ENCODE measurements at places on chromosomes 4 and X.

GRCh38 chr4:4574792-4575191 lies 32.9 kb upstream of the STX18 start:
- DNase-seq, result no peak

- no peak for DNase-seq
Measured at GRCh38 chr4:177482367-177482766, 40.1 kb upstream of the AGA start.

GRCh38 chrX:19705196-19705769 lies 182.1 kb downstream of the SH3KBP1 start:
- no peak for DNase-seq

- DNase-seq, result no peak
Measured at GRCh38 chr4:106898621-106899230, 137.4 kb downstream of the DKK2 start.

DNA sequence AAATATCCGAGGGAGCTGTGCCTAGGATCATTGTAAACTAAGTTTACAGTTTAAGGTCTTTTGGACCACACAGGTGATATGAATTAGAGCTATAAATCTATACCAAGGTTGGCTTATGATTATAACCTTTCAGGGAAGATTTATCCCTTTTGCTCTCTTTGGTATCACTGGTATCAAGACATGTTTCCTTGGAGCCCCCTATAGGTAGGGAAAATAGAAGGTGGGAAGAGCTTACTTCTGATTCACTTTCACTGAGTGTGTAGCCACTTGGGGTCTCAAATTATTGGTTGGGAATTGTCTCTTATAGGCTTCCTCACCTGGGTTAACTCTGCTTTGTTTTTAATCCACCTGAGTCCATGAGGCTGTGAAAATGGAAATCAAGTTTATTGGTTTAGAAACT lies 262.1 kb upstream of the NR3C2 start:
- DNase-seq, result no peak

DNA sequence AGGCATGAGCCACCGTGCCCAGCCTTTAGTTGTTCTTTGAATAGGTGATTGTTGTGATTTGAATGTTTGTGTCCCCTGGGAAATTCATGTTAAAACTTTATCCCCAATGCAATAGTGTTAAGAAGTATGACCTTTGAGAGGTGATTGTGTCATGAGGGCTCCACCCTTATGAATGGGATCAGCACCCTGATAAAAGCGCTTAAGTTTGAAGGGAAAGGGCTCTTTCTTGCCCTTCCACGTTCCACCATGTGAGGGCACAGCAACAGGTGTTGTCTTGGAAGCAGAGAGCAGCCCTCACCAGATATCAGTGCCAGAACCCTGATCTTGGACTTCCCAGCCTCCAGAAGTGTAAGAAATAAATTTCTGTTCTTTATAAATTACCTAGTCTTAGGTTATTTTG lies 33.7 kb upstream of the RP2 start:
- no peak for DNase-seq

- DNase-seq, result no peak
Measured at GRCh38 chr4:75142382-75142781, 209.5 kb downstream of the PARM1 start.

- DNase-seq, result no peak
Measured at GRCh38 chr4:41656572-41657520, 91.7 kb downstream of the PHOX2B start.

- no peak for DNase-seq
Measured at GRCh38 chr4:87868522-87868921, 35.8 kb downstream of the MEPE start.

DNA sequence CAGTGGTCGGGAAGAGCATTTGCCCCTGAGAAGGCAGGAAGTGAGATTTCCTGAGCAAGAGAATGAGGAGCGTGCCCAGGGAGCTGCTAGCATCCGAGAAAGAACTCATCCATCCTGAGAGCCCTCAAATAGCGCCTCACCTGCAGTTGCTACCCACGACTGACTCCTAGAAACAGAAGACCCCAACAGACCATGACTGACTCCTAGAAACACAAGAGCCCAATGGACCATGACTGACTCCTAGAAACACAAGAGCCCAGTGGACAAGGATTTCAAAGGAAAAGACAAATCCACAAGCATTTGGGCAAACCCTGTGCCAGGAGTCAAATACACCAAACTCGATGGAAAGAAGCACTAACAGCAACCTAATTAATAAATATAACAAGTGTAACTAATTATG lies 575.2 kb upstream of the FRG1 start:
- no peak for DNase-seq

GRCh38 chr4:71355045-71355444 lies 16.2 kb downstream of the SLC4A4 start:
- no peak for DNase-seq

GRCh38 chr4:16772366-16772850 lies 126.0 kb downstream of the LDB2 start:
- DNase-seq, result no peak

DNA sequence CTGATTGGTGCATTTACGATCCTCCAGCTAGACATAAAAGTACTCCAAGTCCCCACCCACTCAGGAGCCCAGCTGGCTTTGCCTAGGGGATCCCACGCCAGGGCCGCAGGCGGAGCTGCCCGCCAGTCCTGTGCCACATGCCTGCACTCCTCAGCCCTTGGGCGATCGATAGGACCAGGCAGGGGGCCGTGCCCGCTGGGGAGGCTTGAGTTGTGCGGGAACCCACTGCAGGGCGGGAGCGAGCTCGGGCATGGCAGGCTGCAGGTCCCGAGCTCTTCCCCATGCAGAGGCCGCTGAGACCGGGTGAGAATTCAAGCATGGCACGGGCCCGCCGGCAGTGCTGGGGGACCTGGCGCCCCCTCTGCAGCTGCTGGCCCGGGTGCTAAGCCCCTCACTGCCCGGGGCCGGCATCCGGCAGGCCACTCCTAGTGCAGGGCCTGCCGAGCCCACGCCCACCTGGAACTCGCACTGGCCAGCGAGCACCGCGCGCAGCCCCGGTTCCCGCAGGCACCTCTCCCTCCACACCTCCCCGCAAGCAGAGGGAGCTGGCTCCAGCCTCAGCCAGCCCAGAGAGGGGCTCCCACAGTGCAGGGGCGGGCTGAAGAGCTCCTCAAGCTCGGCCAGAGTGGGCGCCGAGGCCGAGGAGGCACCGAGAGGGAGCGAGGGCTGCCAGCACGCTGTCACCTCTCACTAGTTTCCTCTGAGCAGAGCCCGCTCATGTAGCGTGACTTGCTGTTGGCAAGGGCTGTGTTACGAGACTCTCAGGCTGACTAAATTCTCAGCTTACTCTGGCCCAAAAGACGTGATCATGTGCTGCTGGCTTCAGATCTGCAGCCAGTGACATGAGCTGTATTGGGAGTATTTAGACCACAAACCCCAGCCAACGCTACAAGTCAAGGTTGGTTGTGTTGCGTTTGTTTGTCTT lies 87.5 kb downstream of the TRAPPC11 start:
- DNase-seq, result no peak

DNA sequence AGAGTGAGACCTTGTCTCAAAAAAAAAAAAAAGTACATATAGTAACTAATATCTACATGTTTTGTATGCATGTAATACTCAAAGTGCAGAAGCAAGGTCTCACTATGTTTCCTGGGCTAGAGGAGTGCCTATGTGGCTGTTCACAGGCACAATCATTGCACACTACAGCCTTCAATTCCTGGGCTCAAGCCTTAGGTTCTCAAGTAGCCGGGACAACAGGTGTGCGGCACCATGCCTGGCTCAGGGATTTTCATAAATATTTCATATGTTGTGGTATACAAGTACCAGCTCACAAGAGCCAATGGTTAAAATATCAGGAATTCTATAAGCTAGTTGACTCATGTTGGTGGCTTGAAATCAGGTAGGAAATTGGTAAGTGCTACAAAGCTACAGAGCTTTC lies 94.8 kb downstream of the LARP7 start:
- no peak for DNase-seq

DNA sequence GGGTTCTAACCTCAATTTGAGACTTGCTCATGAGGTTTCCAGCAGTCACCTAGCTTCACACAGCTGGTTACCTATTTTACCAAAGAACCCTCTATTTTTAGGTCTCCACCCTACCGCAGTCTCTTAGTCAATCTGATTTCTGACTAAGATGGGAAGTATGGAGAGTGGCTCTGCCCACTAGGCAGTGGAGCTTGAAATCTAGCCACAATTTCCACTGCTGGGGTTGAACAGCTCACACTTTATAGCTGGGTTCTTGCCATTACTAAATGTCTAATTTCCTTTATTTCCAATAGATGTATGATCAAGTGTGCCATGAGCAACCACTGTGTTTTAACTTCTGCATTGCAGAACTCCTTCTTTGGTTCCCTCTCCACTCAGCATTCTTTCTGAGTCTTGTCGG lies 43.1 kb downstream of the GASK1B start:
- no peak for DNase-seq

DNA sequence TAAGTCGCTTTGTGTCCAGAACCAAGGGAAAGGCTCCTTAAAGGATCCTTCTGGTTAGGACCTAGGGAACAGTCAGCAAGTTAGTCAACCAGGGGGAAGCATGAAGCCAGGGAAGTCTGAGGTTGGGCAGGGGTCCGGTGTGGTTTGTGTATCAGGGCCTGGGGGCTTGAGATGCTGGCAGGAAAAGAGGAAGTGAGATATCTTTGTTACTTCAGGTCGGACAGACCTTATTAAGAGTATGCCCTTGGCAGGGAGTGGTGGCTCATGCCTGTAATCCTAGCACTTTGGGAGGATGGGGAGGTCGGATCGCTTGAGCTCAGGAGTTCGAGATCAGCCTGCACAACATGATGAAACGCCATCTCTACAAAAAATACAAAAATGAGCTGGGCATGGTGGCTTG lies 52.3 kb upstream of the TRPC5OS start:
- DNase-seq, result no peak

- DNase-seq, result no peak
Measured at GRCh38 chr4:41712425-41712824, 36.1 kb downstream of the PHOX2B start.

- no peak for DNase-seq
Measured at GRCh38 chr4:138736362-138736761, 279.2 kb upstream of the NOCT start.

DNA sequence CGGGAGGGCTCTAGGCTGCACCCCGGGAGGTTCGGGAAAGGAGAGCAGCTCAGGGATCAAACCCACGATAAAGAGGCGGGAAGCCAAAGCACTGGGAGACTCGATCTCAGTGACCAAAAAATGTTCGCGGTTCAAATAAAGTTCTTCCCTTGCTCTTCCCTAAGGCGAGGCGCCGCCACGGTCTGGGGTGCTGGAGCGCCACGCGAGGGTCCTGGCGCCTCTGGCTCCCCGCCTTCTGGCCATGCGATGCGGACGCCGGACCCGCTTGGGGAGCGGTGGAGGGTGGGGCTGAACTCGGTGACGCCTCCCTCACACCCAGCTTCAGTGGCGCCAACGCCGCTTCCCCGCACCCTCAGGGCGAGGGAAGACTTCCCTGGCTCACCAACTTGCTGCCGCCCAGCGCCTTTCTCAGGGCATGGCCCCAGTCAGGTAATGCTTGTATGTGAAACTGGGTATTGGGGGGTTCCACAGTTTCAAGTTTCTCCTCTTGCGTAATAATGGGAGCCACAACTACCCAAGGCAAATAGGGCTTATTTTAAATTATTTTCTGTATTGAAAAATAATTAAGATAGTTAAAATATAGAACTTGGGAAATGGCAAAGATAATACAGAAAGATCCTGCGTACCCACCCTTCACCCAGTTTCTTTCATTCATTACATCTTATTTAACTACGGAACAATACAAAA lies at the start of gene QRFPR:
Gene QRFPR (minus strand): TSS at position 243 of the 687 bp plus-strand sequence. CDS start 371 bp downstream, outside the sequence.
- DNase-seq, result no peak

DNA sequence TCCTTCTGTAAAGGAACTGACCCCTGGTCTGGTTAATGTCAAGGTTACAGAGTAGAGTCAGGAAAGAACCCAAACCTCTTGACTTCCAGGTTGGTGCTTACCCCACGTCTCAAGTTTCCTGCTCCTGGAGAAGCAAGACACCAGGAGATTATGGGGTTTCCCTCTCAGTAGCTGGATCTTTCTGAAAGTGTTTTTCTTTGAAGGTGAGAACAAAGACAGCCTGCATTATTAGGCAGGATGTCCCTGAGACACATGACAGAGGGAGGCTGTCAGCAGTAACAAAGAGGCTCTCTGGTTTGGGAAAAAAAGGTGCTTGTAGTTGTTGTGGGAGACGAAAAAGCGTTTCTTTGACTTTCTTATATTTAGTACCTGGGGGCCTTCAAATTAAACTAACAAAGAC lies 44.7 kb upstream of the IGFBP7 start:
- no peak for DNase-seq

DNA sequence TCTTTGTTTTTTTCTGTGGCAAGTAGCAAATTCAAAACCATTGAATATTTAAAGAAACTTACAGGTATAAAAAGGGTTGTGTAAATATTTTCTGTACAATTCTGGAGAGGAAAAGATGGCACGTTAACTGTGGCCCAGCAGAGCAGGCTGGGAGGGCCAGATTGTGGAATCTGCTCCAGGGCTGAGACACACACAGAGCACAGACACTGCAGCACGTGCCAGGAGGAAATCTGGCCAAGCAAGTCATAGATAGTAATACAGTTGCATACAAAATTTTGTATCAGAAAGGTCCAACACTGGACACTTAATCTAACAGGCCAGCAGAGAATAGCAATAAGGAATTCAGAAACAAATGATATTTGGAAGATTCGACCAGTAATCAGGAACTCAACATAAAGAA lies 763.7 kb downstream of the PDHA2 start:
- no peak for DNase-seq

GRCh38 chr4:109206620-109207019 lies 95.8 kb downstream of the COL25A1 start:
- no peak for DNase-seq
